ENCODE measurements at places on chromosomes 16 and 17.

- DNase-seq: no peak
Measured at GRCh38 chr17:67479148-67479547, 102.1 kb downstream of the PITPNC1 start.

- no peak for DNase-seq
Measured at GRCh38 chr16:88328313-88328980, 54.3 kb upstream of the ZNF469 start.

GRCh38 chr17:6048486-6048885, 21.7 kb upstream of the WSCD1 start:
- DNase-seq: no peak

DNA sequence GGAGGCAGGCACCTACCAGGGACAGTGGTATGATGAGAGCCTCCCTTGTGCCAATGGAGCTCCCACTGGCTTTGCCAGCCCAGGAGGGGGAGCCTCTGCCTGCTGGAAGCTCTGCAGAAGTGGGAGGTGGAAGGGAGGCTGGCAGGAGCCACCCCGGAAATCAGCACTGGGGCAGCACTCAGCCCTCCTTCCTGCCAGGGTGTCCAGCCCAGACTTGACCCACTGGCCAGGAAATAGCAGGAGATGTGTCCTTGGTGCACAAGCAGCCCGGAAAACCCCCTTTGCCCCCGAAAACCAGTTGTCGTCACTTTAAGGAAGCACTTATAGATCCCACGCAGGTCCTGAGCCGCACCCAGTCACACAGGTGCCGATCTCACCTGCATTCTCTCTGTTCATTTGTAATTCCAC, 49.3 kb upstream of the CACNG4 start:
- DNase-seq: no peak

DNA sequence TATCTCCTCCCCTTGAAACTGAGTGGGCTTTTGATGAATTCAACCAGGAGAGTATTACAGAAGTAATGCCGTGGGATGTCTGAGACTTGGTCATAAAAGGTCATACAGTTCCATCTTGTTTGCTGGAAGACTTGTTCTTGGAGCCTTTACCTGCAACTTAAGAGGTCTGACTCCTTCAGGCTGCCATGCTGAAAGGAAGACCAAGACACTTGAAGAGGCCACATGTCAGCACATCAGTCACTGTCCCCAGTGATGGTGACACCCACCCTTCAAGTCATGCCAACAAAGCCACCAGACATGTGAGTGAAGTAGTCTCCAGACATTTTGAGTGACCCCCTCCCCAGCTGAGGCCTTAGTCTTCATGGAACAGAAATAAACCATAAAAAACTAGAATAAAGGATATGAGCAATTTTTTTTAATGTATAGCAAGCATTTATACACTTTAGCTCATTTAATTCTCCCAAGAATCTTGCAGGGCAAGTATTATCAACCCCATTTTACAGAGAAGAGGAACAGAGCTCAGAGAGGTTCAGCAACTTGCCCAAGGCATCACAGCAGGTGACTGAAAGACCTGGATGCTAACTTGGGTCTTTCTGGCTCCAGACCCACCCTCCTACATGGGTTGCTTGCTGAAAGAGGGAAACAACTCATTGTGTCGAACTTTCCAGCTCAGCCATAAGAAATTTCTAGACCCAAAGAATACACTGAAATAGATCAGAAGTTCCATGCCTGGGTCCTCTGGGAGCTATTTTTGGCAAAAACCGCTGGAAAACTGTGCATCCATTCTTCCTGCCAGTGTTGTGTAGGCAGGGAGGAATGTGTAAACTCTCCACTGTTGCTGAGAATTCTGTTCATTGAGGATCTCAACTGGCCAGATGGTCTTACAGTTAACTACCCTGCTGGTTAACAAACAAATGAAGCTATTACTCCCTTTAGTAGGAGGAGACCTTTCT, 38.1 kb downstream of the SOCS1 start:
- no peak for DNase-seq

DNA sequence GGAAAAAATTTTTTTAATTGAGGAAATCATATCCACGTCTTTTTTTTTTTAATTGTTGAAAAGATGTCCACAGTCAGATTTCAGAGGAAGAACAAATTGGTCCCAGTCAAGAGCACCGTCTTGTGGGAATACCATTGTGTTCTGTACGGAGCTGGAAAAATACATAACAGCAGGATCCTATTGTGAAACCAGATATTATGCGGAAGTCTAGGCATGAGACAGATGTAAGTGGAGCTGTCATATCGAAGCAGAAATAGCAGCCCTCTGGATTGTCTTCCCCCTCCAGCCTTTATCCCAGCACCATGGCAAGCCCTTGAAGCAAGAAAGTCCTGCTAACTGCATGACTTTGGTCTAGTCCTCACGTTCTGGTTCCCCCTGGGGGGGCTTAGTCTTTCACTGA, 391.6 kb upstream of the ASIC2 start:
- no peak for DNase-seq

DNA sequence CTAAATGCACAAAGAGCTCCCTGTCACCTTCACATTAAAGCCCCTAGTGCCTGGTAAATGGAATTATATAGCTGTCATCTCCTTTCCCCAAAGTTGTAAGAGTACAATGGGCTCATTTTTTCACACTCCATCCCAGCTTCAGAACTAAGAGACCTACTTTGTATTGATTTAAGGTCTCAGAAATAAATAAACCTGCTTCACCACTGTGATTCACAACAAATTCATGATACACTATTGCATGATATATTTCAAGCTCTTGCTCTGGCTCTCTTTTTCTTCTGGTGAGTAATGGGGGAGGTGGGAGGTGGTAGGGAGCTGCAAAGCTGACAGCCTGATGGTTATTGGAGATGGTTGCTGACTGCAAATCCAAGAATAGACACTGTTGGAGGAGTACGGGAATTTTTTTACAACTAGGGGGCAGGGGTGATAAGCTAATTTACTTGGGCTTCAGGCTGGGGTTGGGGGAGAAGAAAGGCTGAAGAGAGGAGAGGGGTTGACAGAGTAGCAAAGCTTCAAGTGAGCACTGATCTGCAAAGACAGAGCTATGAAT, 189.9 kb downstream of the AATF start:
- DNase-seq: no peak

GRCh38 chr17:12229335-12229734, 208.7 kb downstream of the MAP2K4 start:
- DNase-seq: no peak

DNA sequence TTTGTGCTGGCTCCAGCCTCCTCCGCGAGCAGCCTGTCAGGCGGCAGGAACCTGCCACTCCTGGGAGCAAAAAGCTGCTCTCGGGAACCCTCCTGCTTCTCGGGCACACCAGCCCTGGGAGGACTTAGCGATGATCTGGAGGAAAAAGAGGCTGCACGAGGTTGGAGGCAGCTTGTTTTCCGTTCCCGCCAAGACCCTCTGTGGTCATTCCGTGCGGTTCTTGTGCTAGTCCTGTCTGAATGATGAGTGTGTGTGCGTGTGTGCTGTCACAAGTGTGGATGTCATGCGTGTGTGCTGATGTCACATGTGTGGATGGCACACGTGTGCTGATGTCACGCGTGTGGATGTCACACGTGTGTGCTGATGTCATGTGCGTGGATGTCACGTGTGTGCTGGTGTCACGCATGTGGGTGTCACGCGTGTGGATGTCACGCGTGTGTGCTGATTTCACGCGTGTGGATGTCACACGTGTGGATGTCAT, 150.0 kb downstream of the NPIPB11 start:
- no peak for DNase-seq
